Hematopoietic multipotent progenitor cell treated with erythropoietin and hydrocortisone succinate and interleukin-3 and kit ligand, for 15 days (in vitro differentiated cells): ENCODE measurements at places on chromosomes 6 and 20.

DNA sequence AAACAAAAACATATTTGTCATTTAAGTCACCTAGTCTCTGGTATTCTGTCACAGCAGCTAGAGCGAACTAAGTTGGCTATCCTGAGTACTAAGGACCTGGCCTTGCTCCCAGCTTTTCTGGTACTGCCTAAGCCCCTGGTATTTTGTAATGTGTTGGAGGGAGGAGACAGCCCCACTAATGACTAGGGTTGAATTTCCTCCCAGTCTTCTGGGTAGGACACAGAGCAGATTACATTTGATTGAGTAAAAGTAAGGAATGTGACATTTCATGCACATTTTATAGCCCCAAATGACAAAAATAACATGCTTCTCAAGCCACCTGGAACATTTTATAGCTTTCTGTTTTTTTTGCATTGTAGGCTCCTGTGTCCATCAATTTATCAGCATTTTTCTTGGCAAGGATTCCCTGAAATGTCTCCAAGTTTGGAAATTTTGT is 47.9 kb upstream of the DDR1 start:
- DNase-seq = no peak

GRCh38 chr6:99905209-99906106 is 88.6 kb downstream of the MCHR2 start:
- peak; percentile 21 for DNase-seq

GRCh38 chr6:34248198-34248726 is 544 bp downstream of the SMIM29 start:
- peak; percentile 39 for DNase-seq

- no peak for DNase-seq
These were observed 42.0 kb upstream of the MCHR2 start for GRCh38 chr6:100035873-100036653.

GRCh38 chr20:57582432-57583288 is 21.8 kb downstream of the PCK1 start:
- no peak for DNase-seq

DNA sequence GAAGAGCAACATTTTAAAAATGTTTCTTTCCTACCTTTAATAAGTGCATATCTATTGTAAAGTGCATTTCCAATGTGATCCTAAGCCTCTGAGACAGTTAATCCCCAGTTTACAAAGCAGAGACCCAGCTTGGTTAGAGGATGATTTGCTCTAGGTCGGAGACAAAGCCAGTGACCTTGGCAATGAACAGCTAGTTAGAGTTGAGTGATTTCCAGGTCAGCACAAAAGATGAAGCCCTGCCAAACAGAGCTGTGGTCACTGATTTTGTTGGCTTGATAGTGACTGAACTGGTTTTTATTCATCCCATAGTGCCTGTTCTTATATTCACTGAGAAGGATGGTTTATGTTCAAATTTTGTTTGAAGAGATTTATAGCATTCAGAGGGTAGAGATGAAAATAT is 56.6 kb upstream of the CD83 start:
- no peak for DNase-seq

DNA sequence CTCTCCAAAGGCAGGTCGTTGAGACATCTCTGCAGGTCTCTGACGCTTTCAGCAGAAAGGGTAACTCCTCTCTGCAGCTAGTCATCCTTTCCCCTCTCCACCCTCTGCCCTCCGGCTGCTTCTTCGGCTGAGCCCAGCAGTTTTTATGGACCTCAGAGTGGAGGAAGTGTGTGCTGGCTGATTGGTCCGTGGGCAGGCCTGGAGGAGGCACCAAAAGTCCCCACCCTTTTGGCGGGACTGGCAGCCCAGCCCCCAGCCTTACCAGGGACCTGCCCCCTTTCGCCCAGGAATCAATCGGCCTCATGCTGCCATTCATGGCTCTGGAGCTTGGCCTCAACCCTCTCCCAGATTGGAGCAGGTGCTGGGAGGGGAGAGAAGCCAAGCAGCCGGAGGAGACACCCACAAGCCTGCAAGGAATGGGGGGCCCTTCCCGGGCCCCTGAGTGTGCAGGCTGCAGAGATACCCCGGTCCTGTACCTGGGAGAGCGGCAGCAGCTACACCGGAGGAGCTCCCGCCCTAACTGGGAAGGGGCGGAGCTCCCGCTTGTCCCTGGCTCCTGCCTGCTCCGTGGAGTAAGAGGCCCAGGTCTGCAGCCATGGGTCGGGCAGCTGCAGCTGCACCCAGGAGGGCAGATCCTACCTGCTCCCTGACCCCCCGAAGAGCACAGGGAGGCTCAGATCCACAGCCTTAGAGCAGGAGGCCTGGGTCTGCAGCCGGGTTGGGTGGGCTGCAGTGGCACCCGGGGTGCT is 170.3 kb upstream of the SOX4 start:
- no peak for DNase-seq

- no peak for DNase-seq
These were observed 11.5 kb upstream of the IL20RA start for GRCh38 chr6:137056121-137056880.

DNA sequence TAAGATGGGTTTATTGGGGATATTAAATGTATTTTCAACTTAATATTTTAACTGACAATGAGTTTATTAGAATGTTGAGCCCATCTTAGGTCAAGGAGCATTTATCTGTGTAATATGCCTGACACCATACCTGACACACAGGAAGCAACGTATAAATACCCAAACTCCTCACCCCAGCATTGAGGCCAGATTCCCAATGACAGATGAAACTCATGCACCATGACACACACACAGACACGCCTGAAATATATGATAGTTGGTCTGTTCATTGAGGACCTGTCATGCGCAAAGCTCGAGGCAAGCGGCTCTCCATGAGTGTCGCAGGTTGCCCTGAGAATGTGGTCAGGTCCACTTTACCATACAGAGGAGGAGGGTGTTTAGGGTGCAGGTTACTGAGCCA is 64.1 kb downstream of the GFOD1 start:
- no peak for DNase-seq

- DNase-seq = no peak
These were observed 15.4 kb downstream of the SPINT3 start for GRCh38 chr20:45500022-45500421.

DNA sequence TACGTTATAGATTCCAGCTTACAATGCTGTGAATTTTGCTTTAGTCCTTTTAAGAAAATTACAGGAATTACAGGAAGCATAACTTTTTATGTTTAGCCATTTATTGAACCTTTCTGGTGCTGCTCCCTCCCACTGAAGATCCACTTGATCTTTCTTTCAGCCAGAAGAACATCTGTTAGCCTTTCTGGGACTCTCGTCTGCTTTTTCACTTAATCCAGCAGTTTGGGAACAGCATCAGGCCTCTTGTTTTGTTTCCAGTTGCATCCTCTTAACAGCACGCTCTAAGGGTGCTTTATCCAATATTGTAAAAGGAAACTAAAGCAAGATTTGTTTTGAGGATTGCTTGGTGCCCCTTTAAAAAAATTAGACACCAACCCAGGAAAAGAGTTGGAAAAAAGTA is 10.3 kb upstream of the CYP24A1 start:
- DNase-seq = no peak

DNA sequence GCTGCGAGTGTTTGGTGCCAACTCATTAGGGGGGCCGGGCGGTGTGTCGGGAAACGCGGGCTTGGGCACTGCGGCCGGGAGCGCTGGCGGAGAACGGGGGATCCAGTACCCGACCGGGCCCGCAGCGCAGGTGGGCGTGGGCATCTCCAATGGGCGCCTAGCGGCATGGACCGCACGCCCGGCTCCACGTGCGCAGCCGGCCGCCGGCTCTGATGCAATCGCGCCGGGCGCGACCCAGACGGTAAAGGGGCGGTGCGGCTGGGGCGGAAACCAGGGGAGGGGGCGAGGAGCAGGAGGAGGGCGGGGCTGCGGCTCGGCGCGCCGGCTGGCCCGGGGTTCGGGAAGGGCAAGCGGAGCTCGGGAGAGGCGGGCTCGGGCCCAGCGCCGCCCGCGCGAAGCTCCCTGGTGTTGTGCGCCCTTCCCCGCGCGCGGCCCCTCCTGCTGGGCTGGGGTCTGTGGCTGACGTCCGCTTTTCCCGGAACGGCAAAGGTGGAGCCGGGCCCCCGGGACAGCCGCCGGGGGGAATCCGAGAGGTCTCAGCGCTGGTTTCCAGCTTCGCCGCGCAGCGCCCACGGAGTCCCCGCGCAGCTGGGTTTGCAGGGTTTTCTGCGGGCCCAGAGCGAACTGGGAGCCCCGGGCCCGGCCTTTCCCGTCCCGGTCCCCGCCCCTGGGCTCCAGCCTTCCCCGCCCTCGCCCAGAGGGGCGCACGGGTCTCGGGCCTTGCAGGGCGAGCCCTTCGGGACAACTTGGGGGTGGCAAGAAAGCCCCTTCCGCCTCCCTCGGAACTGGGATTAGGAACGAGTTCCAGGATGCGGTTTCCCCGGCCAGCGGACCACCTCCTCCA is 867 bp downstream of the MTHFD1L start:
- DNase-seq = peak; percentile 25

DNA sequence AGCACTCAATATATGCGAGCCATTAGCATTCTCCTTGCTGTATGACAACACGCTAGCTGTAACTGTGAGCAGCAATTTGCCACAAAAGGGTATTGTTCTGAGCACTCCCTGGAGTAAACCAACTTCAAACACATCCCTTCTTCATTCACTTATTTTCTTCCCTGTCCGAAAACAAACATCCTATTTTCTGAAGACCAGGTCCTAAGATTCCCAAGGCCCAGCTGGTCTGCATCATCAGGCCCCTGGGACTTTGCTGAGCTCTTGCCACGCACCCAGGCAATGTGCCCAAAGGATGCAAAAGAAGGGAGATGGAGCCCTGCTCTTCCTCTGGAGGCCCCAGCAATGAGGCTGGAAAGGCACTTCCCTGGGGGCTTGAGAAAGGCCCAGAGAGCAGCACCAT is 118.1 kb downstream of the PREX1 start:
- no peak for DNase-seq

- DNase-seq = no peak
These were observed 90.6 kb downstream of the PSMB1 start for GRCh38 chr6:170462366-170463020.

DNA sequence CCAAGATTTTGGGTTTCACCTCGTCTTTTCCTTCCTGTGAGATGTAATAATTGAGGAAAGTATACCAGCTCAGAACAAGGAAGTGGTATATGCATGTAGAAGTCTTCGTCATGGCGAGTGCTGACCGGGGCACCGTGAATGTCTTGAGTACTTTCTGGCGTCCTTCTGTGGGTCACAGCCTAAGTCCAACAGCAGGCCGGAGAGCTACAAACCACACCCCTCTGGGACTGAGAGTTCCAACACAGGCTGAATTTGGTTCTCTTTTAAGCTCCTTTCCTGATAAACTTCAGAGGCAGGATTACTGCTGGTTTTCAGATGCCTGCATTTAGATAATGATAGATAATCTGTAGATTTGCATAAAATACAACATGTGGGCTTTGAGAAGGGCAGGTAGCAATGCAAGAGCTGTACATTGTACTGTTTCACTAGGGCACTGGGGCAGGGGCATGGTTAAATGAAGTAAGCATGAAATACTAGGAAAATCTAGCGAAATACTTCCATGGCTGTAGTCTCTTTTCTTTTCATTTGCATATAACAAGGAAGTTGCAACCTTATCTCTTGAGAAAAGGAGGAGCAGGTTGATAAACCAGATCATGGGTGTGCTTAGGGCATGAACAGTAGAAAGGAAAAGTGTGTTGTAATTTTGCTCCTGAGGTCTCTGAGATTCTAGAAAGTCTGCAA is at the start of gene ADTRP:
Gene ADTRP, minus strand, starts transcription at position 156 of the 681 bp plus-strand sequence. Its CDS starts 44 bp downstream, at position 112.
- no peak for DNase-seq

DNA sequence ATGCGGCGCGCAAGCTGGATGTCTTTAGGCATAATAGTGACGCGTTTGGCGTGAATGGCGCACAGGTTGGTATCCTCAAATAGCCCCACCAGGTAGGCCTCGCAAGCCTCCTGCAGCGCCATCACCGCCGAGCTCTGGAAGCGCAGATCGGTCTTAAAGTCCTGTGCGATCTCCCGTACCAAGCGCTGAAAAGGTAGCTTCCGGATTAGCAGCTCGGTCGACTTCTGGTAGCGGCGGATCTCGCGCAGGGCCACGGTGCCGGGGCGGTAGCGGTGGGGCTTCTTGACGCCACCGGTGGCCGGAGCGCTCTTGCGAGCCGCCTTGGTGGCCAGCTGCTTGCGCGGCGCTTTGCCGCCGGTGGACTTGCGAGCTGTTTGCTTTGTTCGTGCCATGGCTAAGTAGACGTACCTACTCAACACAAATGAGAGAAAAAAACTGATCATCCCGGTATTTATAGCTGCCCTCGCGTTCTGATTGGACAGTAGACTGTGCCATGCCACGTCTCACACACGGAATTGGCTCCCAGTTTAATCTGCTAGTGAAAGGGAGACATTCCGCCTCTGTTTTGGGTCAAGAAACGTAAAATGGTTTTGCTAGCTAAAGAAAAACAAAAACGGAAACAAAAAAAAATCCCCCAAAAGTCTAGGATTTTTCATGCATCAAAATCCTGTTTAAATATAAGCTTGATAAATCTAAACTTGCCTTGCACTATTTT is 40.1 kb downstream of the OR2B2 start:
- DNase-seq = peak; percentile 96

DNA sequence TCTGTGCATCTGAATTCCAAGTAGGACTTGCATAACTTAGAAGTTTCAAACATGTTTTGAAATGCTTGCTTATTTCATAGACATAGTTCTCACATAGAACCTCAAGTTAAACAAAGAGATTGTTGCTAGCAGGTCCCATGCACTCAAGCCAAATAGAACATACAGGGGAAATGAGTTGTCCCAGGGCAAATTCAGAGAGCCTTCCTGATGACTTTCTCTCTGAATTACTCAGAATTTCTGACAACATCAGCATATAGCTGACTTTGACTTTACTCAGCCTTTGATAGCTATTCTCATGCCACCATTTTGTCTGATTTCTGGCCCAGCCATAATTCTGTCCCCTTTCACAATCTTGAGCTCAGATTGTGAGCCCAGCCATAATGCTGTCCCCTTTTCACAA is 333.2 kb upstream of the PLCB4 start:
- DNase-seq = no peak

DNA sequence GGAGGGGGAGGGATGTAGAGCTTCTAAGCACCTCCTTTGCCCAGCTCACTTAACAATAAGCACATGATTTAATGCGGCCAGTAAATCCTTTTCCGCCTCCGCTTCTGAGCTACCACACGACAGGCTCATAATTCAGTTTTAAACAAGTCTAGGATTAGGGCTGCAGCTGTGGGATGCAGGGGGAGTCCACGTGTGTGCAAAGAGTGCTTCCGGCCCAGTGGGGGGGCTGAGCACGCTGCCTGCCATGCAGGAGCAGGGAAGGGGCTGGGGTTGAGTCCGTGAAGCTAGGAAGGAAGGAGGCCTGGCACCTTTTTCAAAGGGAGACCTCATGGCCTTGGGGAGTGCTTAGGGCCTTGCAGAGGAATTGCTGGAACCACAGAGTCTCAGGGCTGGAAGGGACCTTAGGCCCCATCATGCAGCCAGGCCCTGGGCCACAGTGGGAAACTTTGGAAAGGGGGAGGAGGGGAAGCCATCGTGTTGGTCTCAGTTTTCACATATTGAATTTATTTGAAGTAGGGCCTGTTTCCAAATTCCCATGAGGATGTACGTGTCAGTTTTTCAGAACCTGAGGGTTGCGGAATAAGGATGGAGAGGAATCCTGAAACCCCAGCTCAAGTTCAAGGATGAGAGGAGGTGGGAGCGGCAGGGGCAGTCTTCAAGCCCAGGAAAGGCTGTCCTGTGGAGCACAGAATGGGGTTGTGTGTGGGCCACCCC is 96.1 kb downstream of the VEGFA start:
- DNase-seq = no peak
